ENCODE measurements at places on chromosomes 4 and X. TPM values are rescaled to one million over a fixed set of nuclear protein-coding genes. Genes with fewer than 3 reads are reported as not detected.
A peak's percentile ranks its signal among the peaks of the same experiment; 100 is the strongest.

- no peak overlapping the region for H3K27ac ChIP-seq
- peaks cover 14% of the 10 kb centered on the region for H3K4me1 ChIP-seq
- peak; percentile 68 for DNase-seq
- H3K27me3 ChIP-seq: no peaks in the 10 kb centered on the region
These were observed 26.7 kb downstream of the BCLAF3 start for GRCh38 chrX:19964017-19964710.

DNA sequence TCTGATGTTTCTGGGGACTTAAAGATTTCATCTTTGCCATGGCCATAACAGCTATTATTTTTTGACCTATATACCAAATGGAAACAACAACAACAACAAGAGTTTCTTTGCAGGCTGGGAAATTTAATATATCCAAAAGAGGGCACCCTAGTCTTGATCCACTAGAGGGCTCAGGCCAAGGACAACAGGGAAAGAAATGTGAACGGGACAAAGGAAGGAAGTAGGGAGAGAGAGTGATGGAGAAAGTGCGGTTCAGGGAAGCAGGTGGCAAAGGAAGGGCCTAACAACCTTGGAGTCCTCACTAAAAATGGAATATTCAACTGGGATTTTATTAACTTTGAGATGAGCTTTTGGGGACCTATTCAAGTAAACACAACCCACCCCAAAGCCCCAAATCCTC lies 67.8 kb upstream of the SCML1 start:
- H3K4me1 ChIP-seq: peaks cover 14% of the 10 kb centered on the region
- no peaks in the 10 kb centered on the region for H3K27me3 ChIP-seq
- DNase-seq: no peak
- peak overlapping the region; percentile 78 for H3K27ac ChIP-seq
- peak overlapping the region; percentile 22 for H3K4me3 ChIP-seq
- peaks cover 5% of the 10 kb centered on the region for H3K36me3 ChIP-seq

DNA sequence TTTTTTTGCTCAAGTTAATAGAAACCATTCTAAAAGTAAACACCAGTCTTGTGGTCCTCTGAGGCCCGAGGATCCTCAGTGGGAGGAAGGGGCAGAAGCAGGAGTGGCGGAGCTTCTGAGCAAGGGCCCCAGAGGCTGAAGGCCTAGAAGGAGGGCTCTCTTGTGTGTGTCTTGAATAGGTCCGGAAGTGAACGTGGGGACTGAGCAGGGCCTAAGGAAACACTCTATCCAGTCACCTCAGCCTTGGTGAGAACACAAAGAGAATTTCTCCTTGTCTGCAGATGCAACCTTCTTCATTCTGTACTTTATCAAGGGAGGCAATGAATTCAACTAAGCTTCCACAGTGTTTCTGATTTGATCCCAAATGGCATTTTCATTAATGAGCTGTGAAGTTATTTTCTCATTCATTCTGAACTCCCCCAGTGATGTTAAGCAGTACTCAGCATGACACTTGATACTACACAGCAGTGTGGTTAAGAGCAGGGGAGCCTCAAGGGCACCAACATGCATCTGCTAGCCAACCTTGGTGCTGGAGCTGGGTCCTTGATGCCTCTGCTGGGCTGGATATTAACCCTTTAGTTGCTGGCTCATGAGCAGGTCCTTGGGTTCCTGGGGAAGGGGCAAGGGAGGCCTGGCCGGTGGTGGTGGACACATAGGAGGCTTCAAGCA lies 64.7 kb downstream of the RBM47 start:
- no peak overlapping the region for H3K4me3 ChIP-seq
- H3K36me3 ChIP-seq: no peaks in the 10 kb centered on the region
- no peaks in the 10 kb centered on the region for H3K27me3 ChIP-seq
- no peak for DNase-seq
- no peak overlapping the region for H3K27ac ChIP-seq

Gene DOK7
- not detected for total RNA-seq

- no peak for DNase-seq
- no peak overlapping the region for H3K27ac ChIP-seq
- no peaks in the 10 kb centered on the region for H3K36me3 ChIP-seq
- H3K4me1 ChIP-seq: no peaks in the 10 kb centered on the region
- no peak overlapping the region for H3K4me3 ChIP-seq
- H3K27me3 ChIP-seq: peaks cover 8% of the 10 kb centered on the region
These were observed 209.5 kb downstream of the IL15 start for GRCh38 chr4:141845901-141846300.

- H3K4me3 ChIP-seq: no peak overlapping the region
- no peak overlapping the region for H3K27ac ChIP-seq
- H3K27me3 ChIP-seq: no peaks in the 10 kb centered on the region
These were observed 29.8 kb downstream of the SLC39A8 start for GRCh38 chr4:102315532-102315931.

DNA sequence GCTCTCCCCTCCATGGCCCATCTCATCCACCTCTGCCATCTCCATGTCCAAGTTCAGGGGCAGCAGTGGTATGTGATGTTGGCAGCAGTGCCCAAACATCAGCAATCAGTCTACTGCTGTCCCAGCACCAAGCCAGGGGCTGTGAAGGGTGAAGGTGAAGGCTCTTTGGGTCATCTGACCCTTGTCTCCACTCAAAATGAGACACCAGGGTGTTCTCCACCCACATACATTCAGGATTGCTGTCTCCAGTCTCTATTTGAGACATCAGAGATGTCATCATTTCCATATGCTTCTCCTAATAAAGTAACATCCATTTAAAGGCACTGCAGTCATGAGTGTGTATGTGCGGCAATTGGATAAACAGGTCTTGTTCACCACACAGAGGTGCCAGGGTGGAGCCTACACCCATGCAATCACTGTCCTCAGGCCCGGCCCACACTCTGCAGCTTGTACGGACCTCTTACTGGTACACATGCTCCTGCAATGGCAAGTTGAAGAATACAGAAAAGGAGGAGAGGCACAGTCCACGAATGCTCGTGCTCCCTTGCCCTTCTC lies 22.2 kb downstream of the MAML3 start:
- H3K4me3 ChIP-seq: no peak overlapping the region
- peaks cover 12% of the 10 kb centered on the region for H3K4me1 ChIP-seq
- peaks cover 44% of the 10 kb centered on the region for H3K27me3 ChIP-seq
- DNase-seq: no peak
- no peaks in the 10 kb centered on the region for H3K36me3 ChIP-seq
- no peak overlapping the region for H3K27ac ChIP-seq

Gene SAGE1
- total RNA-seq: not detected

Gene TEX13D
- total RNA-seq: not detected

DNA sequence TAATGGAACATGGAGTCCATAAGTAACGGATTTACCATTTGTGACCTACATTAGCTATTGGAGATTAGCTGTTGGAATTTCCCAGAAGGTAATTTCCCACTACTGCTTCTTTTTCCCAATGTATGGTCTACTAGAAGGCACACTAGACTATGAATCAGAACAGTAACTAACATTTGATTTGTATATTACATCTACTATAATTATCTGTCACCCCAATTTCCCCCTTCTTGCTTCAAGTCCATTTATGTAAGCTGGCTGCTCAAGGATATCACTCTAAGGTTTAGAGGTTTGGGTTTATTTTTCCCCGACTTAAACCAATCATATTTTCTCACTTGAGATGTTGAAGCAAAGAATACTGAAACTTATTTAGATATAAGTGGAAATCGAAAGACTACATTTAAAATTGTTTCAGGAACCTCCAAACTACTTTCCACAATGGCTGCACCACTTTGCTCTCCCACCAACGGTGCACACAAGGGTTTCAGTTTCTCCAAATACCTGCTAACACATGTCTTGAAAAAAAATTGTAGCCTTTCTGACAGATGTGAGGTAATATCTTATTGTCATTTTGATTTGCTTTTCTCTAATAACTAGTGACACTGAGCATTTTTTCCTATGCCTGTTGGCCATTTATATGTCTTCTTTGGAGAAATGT lies 33.3 kb upstream of the H2AZ1 start:
- H3K4me3 ChIP-seq: no peak overlapping the region
- no peaks in the 10 kb centered on the region for H3K36me3 ChIP-seq
- no peak overlapping the region for H3K27ac ChIP-seq
- no peak for DNase-seq
- H3K4me1 ChIP-seq: no peaks in the 10 kb centered on the region
- peaks cover 5% of the 10 kb centered on the region for H3K27me3 ChIP-seq

Gene SLITRK2
- not detected for total RNA-seq

DNA sequence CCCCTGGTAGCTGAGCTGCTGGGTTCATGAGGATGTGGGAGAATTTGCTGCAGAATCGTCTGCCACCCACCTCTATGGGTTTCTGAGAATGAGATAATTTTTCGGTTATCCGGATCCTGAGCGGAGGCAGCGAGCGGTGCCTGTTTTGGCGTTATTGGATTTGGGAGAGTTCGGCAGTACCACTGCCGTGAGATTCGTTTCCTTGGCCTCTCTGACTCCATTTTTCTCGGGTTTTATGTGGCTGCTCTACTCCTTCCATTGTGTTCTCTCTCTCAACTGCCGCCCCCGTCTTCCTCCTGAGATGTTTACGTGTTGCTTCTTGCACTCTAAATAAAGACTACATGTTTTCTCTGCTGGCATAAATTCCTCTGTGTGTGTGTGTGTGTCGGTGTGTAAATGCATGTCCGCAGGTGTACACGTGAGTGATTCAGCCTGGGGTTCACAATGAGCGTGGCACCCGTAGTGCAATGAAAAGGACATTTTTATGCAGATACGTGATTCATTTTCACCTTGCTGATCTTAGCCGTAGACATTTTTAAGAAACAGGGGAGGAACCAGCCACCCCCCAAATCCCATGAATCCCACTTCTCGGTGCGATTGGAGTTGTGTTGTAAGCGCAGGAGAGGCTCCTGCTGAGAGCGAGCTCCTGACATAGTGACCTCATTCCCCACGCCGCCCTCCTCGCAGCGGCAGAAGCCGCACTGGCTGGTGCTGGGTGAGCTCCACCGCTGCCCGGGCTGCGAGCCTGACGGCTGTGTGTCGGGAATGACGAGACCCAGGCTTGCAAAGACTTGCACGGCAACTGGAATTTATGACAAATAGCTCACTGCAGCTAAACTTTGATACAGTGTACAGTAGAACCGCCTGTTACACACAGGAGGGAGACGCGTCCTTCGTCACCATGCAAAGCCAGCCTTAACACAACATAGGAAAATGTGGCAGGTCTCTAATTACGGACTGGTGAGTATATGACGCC lies 82.2 kb downstream of the STOX2 start:
- no peak overlapping the region for H3K27ac ChIP-seq
- no peaks in the 10 kb centered on the region for H3K4me1 ChIP-seq
- H3K36me3 ChIP-seq: no peaks in the 10 kb centered on the region
- DNase-seq: no peak
- peaks cover 9% of the 10 kb centered on the region for H3K27me3 ChIP-seq

Gene ATP2B3
- not detected for total RNA-seq

DNA sequence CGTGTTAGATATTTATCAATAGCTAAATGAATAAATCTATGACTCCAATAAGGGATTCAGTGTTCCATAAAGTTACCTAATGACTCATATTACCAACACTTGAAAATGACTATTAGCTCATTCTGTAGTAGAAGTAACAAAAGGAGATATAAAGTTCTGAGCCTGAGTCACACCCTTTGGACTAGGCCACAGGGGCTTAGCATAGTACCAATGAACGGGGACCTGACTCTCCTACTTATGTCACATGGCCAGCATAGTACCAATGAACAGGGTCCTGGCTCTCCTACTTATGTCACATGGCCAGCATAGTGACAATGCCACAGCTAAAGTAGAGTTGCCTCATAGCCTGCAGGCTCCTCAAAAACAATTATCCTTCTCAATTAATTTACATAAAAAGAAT lies 43.7 kb downstream of the MAGEB16 start:
- no peaks in the 10 kb centered on the region for H3K27me3 ChIP-seq
- no peaks in the 10 kb centered on the region for H3K36me3 ChIP-seq
- no peaks in the 10 kb centered on the region for H3K4me1 ChIP-seq
- no peak overlapping the region for H3K4me3 ChIP-seq
- DNase-seq: no peak
- no peak overlapping the region for H3K27ac ChIP-seq

GRCh38 chr4:6926681-6927478 lies 17.3 kb downstream of the TBC1D14 start:
- peaks cover 58% of the 10 kb centered on the region for H3K4me1 ChIP-seq
- peak; percentile 87 for DNase-seq
- H3K27ac ChIP-seq: peak overlapping the region; percentile 48
- no peaks in the 10 kb centered on the region for H3K27me3 ChIP-seq
- peaks cover 61% of the 10 kb centered on the region for H3K36me3 ChIP-seq

Gene CACNA1F
- total RNA-seq: 0.07 TPM

DNA sequence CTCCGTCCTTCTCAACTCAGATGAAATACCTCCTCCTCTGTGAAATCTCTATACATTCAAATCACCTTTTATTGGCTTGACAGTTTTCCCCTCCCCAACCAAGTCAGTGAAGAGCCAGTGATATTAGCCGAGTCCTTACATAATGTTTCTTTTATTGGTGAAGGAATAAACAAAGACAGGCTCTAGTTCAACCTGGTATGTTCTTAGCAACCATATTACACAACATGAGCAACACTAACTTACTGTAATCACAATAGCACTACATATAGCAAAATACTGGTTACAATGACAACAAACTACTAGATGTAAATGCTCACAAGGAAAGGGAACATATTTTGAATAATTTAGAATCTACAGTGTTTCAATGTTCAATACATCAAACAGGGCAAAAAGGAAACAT lies 19.9 kb downstream of the DHX15 start:
- H3K36me3 ChIP-seq: peaks cover 65% of the 10 kb centered on the region
- H3K4me3 ChIP-seq: no peak overlapping the region
- no peak for DNase-seq
- H3K27ac ChIP-seq: no peak overlapping the region
- peaks cover 45% of the 10 kb centered on the region for H3K4me1 ChIP-seq
- H3K27me3 ChIP-seq: no peaks in the 10 kb centered on the region

DNA sequence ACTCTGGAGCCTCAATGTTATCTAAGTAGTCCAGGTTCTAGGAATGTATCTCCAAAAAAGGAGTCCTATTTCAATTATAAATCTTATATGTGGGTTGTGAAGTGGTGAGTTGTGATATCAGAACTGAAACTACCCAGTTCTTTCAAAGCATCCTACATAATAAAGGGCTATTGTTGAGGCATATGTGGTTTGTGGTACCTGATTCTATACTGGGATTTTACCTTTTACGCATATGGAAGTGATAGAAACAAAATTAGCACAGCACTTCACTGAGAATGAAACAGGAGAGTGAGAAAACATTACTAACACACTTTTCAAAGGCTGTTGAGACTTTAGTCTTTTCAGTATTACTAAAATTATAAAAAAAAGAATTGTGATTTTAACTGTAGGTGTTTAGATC lies 417.7 kb upstream of the GALNT7 start:
- no peaks in the 10 kb centered on the region for H3K36me3 ChIP-seq
- no peak for DNase-seq
- no peaks in the 10 kb centered on the region for H3K27me3 ChIP-seq

GRCh38 chr4:177728361-177729152 lies 286.3 kb upstream of the AGA start:
- no peak for DNase-seq
- H3K36me3 ChIP-seq: no peaks in the 10 kb centered on the region
- no peaks in the 10 kb centered on the region for H3K4me1 ChIP-seq
- no peak overlapping the region for H3K4me3 ChIP-seq

- DNase-seq: no peak
- H3K27me3 ChIP-seq: no peaks in the 10 kb centered on the region
- no peak overlapping the region for H3K27ac ChIP-seq
- no peaks in the 10 kb centered on the region for H3K36me3 ChIP-seq
- H3K4me3 ChIP-seq: no peak overlapping the region
These were observed 362.4 kb upstream of the HTR2C start for GRCh38 chrX:114221445-114221844.
